ENCODE measurements at places on chromosomes 4 and X.

- no peak for DNase-seq
These were observed 306.9 kb upstream of the PPARGC1A start for GRCh38 chr4:24196785-24197184.

GRCh38 chr4:81722290-81722851 lies 250.7 kb upstream of the RASGEF1B start:
- DNase-seq: no peak

DNA sequence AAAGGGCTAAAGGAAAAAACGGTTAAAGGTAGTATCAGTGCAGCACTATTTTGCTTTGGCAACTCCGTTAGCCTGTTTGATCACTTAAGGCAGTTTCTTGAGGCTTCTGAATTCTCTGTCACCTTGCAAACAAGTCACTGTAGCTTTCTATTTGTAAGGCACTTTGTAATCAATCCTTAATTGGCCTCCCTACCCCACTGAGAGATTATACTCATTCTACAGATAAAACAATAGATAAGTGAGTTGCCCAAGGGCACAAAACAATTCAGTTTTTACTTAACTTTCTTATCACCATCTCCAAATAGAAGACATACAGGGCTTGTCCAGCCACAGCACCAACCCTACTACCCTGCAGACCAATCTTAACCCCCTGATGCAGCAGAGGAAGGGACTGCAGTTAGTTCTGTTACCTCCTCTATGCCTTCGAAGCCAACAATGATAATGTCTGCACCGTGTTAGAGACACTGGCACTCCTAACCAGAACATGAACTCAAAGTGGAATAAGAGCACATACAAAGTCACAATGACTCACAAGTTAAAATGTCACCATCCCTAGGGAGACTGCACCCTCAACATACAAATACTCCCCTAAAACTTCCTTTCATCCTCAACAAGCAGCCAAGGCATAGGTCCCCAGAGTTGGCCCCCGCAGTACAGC lies 1.7 kb downstream of the TMEM185A start:
- no peak for DNase-seq

- no peak for DNase-seq
These were observed 495.1 kb upstream of the FRG1 start for GRCh38 chr4:189445613-189446012.

- DNase-seq: peak; percentile 77
These were observed 32.4 kb upstream of the RBPJ start for GRCh38 chr4:26288355-26288909.

DNA sequence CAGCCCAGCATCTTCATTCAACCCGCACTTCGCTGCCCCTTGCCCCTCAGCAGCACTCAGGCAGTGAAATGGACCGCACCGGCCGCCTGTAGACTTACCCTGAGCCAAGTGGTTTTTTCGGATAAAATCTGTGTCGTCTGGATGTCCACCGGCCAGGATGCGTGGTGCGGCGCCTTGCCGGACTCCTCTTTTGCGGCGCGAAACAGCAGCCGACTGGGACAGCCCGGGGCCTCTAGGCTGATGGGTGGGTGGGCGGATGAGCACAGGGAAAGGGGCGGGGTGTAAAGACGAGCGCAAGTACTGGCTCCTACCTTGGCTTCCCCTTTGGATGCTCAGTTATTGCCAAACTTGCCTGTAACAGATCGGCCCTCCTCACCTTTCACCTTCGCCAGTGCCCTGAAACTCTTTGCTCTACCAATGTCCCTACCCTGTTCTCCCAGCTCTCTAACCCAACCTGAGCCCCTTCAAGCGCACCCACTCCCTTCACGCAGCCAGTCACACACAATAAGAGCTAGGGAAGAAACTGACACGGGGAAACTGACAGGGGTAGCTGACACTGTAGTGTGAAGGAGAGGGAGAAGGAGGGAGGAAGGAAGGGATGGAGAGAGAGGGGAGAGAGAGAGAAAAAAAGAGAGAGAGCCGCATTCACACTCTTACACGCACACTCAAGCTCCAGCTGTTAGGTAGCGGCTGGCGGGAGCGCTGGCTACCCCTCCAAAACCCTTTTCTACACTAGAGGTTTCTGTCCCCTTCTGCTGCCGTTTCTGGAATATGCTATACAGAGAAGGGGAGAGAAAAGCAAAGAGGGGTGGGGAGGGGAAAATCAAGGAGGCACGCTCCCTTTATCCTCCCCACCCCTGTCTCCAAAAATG lies 559 bp downstream of the TRPC5 start:
- DNase-seq: no peak

DNA sequence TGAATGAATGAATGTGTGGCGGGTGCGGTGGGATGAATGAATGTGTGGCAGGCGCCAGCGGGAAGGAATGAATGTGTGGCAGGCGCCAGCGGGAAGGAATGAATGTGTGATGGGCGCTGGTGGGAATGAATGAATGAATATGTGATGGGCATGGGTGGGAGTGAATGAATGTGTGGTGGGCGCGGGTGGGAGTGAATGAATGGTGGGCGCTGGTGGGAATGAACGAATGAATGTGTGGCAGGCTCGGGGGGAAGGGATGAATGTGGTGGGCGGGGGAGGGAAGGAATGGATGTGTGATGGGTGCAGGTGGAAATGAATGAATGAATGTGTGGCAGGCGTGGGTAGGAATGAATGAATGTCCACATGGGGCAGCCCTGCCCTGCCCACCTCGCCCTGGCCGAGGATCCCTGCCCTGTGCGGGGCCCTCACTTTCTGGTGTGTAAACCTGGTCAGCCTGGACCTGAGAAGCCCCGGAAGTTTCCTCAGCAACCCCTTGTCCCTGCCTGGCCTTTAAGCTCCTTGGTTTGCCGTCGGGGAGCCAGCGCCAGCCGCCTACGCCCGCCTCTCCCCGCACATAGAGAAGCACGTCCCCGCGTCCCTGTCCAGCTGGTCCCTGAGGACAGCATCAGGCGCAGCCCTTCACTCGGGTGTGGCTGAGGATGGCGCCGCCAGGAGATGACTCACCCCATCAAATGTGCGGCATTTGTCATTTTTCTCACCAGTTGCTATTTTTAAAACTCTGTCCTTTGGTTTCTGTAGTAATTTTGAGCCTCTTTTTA lies 112.8 kb upstream of the LRPAP1 start:
- DNase-seq: peak; percentile 57

- DNase-seq: peak; percentile 28
These were observed 10.1 kb downstream of the SORCS2 start for GRCh38 chr4:7202411-7202810.

GRCh38 chr4:123913598-123913997 lies 517.0 kb downstream of the SPRY1 start:
- no peak for DNase-seq

GRCh38 chr4:82124932-82125786 lies 248.6 kb downstream of the HNRNPD start:
- no peak for DNase-seq

GRCh38 chrX:134544513-134545151 lies 84.7 kb downstream of the HPRT1 start:
- DNase-seq: no peak

GRCh38 chrX:100449696-100450608 lies 39.9 kb upstream of the PCDH19 start:
- DNase-seq: peak; percentile 0

DNA sequence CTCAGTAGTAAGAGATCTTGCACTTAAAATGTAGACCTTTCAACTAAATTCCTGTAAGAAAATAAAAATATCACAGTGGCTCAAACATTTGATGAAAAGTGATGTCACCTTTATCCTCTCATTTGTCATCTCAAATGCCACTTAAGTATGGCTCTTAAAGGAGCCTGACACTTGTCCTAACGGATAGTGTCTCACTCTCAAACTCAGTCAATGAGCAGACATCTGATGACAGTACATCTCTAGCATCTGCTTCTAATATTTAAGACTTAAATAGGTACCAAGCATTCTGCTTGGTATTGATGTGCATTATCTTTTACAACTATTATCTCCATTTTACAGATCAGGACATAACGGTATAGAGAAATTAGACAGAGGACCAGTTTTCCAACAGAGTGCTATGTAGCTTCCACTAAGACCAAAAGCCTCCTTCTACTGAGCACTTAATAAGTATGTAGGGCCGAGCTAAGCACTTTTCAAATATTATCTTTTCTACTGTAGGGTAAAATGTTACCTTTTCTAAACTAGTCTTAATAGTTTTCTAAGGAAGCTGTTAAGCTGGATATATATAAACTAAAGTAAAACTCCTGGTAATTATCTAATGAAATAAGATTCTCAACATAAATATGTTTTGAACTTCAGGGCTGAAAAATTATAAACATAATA lies 110.2 kb downstream of the PDE5A start:
- DNase-seq: no peak

- DNase-seq: no peak
These were observed 45.4 kb downstream of the CEP135 start for GRCh38 chr4:55993994-55994663.

DNA sequence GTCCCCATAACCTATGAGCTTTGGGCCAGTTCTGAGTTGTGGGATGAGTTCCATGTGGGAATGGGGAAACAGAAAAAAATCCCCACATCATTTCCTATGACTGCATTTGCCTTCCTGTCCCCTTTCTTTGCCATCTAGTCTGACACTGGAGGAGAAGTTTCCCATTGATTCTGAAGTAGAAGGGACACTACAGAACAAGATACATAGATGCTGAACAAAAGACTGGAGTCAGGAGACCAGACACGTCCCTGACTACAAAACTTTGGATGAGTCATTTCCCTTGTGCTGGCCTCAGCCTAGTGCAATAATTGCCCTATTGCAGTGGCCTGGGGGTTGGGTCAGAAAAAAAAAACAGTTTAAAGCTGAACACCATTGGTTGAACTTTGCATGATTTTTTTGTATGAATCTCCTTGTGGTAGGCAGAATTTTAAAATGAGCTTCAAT lies 22.1 kb downstream of the BEX3 start:
- peak; percentile 86 for DNase-seq

DNA sequence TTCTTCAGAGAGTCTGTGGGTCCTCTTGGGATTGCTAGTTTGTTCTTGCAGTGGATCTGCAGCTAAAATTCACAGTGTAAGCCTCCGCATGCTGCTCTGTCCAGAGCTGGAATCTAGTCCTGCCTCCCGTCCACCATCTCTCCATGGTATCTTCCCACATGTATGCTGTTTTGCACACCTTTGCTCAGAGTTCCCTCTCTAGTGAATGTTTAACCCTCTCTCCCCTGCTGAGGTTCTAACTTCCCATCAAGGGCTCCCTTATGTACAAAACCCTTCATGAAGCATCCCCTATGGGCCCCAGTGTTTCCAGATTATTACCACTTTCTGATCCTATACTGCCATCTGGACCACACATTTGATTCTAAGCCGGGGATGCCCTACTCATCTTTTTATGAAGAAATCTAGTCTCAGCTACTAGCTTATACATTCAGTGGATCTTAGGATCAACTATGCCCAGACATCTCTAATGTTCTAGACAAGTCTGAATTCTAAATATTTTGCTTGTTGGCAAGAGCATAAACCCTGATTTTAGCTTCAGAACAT lies 157.3 kb downstream of the CPEB2 start:
- DNase-seq: no peak

GRCh38 chr4:89306486-89307177 lies 968 bp downstream of the GPRIN3 start:
- no peak for DNase-seq

GRCh38 chrX:129618997-129619396 lies 35.8 kb downstream of the APLN start:
- no peak for DNase-seq

DNA sequence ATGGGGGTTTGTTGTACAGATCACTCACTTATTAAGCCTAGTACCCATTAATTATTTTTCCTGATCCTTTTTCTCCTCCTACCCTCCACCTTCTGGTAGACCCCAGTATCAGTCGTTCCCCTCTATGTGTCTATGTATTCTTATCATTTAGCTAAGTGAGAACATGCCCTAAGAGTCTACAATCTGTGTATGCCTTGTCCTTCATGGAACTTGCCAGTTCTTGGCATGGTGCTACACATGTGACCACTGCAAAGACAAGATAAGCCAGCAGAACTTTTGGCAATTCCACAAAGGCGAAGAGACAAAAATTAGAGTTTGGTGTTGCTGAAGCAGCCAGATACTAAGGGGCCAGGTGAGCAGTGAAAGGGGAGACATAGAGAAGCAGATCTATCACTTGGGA lies 101.3 kb downstream of the CORIN start:
- no peak for DNase-seq

DNA sequence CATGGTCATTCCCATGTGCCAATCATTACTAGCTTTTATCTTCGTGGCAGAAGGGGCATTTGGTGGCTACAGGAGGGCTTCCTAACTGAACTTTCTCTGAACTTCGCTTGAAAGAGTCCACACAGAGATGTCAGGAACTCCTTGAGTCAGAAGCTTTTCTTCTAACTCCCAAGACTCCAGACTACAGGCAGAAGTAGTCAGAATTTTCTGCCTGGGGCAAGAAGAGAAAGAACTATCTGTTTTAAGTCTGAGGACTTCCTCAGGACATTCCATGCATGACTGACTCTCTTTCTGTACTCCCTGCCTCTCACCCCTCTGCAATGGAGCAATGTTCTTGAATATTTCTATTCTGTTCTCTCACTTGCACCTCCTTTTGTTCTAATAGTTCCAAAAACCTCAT lies 170.5 kb upstream of the TBC1D9 start:
- peak; percentile 68 for DNase-seq

DNA sequence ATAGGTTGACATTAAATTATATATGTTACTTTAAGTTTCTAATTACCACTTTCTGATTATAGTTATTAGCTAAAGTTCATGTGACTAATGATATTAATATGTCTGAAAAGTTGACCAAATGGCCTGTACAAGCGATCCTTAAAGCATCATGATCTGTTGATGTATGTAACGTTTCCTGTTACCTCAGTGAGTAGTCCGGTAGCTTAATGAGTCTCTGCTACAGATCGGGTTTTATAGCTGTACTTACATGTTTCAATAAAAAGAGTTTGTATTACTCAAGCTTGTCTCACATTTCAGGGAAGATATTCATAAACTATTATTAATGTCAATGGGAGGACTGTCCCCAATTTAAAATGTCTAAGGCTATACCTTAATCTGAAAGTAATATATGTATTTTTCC lies 246.3 kb downstream of the PPP3CA start:
- no peak for DNase-seq

DNA sequence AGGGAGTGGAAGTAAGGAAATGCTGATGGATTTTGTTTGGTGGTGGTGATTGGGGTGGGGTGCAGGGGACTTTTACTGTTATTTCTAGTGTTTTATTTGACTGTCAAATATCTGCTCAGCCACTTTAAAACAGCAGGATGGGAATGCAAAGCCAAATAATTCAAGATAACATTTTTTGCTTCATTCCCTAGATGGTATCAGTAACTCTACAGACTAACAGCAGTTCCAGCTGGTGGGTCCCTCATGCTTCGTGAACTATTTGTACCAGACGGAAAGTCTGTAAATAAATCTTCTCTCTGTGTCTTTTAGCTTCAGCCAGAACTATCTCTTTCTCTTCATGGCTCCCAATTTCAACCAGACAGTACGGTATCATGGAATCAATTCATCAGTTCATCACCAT lies 27.5 kb downstream of the GPR143 start:
- DNase-seq: no peak

GRCh38 chr4:66328803-66329574 lies 658.7 kb upstream of the EPHA5 start:
- peak; percentile 48 for DNase-seq

GRCh38 chr4:11428231-11428898 lies at the start of gene HS3ST1:
Gene HS3ST1 (minus strand): TSS chr4:11428894. CDS start chr4:11400005, 28,889 bp downstream.
- DNase-seq: no peak
